ENCODE measurements at places on chromosomes 2 and 18.

DNA sequence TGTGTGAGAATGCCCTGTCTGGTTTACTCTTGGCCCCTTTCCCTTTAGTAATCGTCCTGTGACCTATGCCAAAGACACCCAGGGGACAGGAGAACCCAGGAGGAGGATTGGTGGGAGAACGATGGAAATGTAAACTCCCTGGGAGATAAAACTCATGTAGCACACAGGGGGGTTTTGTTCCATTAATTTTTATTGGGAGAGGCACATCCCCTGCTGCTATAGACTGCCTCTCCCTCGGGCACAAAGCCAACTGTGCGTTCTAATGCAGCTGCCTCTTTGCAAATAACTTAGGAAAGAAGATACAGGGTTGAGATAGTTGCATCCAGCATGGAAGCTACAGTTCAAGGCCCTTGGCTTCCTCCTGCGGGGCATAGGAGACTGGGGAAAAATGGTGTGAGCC lies 489.6 kb downstream of the SLC4A3 start:
- DNase-seq = no peak

DNA sequence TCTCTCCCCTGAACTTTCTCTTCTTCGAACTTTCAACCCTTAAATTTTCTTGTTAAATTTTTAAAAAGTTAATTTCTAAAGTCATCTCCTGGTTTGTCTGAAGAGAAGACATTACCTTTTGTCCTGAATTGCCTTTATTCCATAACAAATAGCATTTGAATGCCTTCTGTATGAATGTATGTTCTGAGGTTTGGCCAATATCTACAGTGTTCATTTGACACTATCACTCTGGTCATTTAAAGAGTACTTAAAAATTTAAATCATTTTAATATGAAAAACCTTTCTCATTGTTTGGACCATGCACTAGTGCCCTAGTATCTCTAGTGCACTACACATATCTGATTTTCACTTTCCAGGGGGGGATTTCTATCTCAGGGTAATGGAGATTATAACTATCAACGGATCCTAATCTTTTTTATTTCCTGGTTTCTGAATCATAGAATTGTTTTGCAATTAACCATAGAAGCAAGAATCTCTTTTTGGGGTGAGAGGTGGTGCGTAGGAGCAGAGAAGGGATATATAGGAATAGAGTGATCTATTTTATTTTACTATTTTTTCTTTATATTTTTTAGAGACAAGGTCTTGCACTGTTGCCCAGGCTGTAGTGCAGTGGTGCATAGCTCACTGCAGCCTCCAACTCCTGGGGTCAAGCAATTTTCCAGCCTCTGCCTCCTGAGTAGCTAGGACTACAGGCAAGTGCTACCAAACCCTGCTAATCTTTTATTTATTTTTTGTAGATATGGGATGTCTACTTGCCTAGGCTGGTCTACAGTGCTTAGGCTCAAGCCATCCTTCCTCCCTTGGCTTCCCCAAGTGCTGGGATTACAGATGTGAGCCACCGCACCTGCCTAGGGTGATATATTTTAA lies 25.5 kb downstream of the TANC1 start:
- DNase-seq = no peak

DNA sequence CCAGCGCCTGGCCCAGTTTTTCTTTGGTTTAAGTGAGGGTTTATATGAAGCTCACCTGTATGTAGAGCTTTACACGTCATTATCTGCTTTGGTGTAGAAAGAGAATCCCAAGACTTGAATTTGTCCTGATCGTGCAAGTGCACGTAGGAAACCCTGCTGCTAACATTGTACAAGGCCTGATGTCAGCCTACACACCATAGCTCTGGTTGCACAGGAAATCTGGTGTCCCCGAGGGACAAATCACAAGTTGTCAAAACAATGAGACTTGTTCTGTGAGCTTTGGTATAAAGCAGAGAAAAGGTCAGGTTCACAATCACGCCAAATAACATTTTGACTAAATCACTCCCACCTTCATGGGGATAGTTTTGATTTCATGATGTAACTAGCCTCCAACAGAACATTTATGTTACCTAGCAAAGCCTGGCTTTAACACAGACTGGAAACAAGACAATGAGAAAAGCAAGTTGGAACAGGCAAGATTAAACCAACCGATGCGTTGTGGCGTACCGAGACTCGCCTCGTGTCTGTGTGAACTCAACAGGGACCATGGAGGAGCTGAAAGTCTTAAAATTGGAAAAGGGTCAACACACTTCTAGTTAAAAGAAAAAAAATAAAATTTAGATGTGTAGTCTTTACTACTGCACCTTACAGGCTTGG lies 41.4 kb downstream of the ZAP70 start:
- no peak for DNase-seq

DNA sequence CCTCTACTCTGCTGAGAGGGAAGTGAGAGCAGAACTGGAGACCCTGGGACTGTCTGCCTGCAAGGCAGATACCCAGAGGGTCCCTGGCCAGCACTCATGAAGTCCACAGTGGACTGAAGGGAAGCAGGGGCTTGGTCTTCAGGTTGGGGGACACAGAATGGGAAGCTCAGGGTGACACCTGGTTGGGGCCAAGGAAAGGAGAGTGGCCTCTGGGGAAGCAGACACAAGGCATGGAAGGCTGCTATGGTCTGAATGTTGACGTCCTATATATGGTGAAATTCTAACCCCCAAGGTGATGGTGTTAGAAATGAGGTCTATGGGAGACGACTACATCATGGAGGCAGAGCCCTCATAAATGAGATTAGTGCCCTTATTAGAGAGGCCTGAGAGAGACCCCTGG lies 69.3 kb downstream of the MRO start:
- no peak for DNase-seq

DNA sequence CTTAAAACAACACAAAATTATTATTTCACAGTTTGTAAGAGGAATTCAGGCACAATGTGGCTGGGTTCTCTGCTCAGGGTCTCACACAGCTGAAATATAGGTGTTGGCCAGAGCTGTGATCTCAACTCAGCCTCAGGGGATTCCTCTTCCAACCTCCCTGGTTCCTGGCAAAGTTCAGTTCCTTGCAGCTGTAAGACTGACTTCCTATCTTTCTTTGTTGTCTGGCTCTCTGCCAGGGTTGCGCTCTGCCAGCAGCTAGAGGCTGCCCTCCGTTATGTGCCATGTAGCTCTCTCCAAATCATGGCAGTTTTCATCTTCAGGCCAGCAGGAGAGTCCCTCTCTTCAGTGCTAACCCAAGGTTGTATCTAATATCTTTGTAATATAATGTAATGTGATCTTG lies 272.5 kb upstream of the KCNJ3 start:
- no peak for DNase-seq

DNA sequence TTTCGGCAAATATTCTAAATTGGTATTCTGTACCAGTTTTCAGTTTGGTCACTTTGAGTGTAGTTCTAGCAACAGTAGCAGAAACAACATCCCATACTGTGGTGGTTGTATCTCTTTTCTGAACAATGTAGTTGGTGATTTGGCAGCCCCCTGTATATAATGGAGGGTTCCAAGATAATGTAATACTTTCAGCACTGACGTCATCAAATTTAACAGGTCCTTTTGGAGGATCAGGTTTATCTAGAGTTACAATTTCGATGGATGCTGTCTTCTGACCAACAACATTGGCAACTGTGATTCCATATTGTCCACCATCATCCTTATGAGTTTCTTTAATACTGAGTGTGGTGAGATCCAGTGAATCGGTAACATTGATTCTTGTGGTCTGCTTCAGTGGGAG lies 88.0 kb downstream of the PLEKHA3 start:
- DNase-seq = no peak

DNA sequence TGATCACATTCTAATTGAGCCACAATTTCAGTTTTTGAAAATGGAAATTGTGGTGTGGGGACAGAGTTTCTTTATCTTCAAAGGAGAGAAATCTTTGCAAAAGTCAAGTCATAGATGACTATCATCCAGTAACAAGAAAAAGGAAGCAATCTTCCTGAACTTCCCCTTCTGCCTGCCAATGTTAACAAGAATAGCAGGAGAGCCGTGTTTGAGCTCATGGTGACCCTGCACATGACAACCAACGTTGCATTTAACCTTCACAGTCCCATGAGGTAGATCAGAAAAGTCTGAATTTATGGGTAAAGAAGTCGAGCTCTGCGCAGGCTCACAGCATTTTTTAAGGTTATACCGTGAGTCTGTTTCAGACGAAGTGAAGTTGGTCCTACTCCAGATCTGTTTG lies 454.9 kb downstream of the LPIN1 start:
- no peak for DNase-seq

- DNase-seq = no peak
Observed at GRCh38 chr18:13376841-13377351, 158.3 kb downstream of the LDLRAD4 start.

DNA sequence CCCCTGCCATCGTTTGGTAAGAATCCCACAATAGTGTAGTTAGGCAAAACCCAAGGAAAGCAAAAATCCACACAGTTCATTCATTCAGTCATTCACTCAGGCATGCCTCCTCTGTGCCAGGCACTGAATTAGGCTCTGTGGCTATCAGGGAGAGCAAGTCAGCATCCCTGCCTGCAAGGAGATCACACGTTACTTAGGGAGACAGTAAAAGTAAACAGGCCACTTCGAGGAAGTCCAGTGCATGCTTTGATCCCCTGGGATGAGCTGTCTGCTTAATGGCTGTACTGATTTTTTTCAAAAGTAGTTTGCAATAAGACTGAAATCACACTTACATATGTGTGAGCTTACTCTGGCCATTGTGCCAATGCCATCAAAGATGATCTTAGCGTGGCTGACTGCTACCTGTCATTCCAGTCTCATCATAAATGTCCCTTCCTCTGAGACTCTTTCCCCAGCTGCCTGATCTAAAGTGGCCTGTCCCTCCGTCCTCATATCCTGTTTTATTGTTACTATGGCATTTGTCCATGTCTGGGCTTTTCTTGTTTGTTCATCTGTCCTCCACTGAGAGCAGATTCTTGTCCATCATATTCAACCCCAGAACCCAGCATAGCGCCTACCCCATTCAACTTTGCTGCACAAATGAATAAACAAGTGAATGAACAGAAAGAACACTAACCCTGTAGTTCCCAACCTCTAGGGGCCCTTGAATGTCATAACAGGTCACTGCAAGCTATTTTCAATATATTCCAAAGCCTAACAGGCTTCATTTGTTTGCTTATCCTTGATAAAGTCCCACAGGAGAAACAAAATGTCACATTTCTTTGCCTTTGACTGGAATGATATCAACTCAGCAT lies 84.1 kb downstream of the GALNT14 start:
- DNase-seq = no peak

GRCh38 chr18:73756256-73757091 lies 391.2 kb downstream of the FBXO15 start:
- DNase-seq = no peak

DNA sequence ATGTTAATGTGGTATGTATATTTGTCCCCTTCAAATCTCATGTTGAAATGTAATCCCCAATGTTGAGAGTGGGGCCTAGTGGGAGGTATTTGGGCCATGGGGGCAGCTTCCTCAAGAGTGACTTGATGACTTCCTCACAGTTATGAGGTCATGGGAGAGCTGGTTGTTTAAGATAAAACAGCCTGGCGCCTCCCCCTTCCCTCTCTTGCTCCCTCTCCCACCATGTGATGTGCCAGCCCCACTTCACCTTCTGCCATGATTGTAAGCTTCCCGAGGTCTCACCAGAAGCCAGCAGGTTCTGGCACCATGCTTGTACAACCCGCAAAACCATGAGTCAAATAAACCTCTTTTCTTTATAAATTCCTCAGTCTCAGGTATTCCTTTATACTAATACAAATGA lies 258.3 kb upstream of the POU3F3 start:
- DNase-seq = no peak

DNA sequence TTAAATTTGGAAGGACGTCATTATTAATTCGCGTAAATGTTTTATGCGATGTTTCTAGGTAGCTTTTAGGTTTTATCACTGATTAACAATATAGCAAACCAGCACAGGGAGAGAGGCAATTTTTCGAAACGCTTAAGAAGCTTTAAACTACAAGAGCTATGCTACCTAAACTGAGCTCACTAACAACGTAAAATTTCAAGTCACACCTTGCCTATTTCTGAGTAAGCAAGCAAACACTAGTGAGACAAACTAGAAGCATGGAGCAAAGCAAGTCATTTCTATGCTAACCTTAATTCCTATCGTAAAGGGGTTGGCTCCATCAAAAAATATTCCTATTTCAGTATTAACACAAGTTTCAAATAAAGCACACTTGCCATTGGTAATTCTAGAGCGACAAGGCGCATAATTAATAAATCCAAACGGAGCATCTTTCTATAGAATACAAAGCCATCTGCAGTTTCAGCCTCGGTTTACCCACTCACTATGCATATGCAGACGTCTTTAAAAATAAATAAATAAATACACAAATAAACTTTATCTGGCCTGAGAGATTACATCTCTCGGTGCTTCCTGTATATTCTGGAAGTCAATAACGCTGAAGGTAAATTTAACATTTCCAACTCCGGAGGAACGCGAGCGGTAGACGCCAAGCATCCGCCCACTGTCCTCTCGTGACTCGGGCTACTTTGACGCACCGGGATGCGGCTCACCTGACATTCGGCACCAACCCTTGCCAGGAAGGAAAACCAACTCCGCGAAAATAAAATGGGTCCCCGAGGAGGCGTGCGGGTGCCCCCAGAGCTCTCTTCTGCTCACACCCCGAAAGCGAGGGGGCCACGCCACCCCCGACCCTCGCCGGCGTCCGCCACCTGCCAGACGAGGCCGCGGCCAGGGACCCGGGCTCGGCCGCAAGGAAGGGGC lies 947 bp downstream of the ITSN2 start:
- DNase-seq = peak; percentile 30

DNA sequence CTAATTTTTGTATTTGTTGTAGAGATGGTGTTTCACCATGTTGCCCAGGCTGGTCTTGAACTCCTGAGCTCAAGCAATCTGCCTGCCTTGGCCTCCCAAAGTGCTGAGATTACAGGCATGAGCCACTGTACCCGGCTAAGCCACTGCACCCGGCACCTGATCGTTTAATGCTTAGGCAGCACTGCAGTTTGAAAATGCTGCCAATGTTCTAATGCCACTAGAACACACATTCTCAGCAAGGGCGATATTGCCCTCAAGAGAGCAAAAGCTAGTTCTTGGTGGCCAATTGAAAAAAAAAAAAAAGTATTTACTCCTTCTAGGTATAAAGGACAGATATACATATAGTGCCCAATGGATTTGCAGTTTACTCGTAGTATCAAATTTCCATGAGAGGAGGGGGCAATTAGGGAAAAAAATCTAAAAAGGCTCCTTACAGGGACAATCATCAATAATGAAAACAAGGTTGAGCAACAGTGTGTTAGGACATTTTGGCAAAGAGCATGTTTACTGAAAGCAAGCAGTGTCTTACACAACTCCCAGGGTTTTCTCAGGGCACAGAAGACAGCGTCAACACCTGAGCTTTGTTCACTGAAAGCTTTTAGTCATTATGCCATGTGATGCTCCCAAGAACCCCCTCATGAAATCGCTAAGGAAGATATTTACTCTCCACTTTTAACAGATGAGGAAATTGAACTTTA lies 199.9 kb upstream of the PKDCC start:
- DNase-seq = no peak

Data from anterior cingulate cortex (tissue), 58 donors.